ENCODE measurements at places on chromosomes 5 and 9.
A peak's percentile ranks its signal among the peaks of the same experiment; 100 is the strongest.

DNA sequence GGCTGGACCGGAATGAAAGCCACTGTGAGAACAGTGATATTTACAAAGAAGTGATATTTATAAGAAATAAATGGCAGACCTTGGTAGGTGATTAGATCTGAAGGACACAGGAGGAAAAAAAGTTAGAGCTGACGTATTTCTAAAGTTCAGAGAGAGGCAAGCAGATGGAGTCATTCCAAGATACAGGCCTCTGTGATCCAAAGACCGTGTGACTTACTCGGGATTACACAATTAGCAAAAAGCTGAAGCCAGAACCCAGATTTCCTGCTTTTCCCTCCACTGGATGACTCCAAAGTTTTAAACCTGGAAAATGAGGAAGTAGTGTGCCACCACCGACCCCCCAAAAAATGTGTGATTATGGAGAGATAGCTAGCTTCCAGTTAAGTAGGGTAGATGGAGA lies 3.1 kb upstream of the DOCK8 start:
- no peak for DNase-seq

GRCh38 chr5:123382252-123382651 lies 41.0 kb downstream of the CEP120 start:
- DNase-seq, result no peak

DNA sequence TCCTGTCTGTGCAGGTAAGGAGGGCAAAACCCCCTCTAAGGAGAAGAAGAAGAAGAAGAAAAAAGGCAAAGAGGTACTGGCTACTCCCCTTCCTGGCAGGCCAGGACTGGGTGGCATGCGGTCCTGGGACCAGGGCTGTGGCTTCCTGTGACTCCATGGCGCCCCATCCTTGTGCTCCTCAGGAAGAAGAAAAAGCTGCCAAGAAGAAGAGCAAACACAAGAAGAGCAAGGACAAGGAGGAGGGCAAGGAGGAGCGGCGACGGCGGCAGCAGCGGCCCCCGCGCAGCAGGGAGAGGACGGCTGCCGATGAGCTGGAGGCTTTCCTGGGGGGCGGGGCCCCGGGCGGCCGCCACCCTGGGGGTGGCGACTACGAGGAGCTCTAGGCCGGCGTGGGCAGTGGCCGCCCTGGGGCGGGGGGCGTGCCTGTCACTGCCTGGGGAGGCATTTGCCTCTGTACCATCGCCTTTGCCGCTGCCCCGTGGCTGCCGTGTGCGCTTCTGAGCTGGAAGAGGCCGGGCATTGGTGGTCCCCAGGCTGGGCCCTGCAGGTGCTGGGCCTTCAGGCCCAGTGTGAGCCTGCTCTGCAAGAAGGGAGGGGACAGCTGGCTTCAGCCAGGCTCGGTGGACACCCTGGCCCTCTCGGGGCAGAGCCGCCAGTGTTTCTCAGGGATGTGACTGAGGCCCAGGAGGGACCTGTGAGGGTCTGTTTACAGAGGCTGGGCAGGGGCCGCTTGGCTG lies 2.0 kb upstream of the AJM1 start:
- no peak for DNase-seq

GRCh38 chr5:131386779-131387178 lies 122.9 kb downstream of the CDC42SE2 start:
- no peak for DNase-seq

DNA sequence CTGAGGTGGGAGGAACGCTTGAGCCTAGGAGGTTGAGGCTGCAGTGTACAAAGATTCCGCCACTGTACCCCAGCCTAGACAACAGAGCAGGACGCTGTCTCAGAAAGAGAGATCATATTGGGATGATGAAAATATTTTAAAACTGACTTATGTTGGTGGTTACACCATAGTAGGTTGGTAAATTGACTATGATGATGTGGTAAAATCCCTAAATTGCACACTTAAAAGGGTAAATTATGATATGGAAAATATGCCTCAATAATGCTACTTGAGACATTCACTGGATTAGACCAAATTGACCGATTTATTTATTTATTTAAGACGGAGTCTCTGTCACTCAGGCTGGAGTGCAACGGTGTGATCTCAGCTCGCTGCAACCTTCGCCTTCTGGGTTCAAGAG lies 21.9 kb upstream of the TOR1B start:
- DNase-seq, result no peak

- no peak for DNase-seq
Observed at GRCh38 chr5:161373345-161373707, 173.2 kb downstream of the GABRB2 start.

GRCh38 chr9:70352356-70352755 lies 62.1 kb downstream of the KLF9 start:
- no peak for DNase-seq

- no peak for DNase-seq
Observed at GRCh38 chr9:70609542-70610286, 195.3 kb upstream of the KLF9 start.

DNA sequence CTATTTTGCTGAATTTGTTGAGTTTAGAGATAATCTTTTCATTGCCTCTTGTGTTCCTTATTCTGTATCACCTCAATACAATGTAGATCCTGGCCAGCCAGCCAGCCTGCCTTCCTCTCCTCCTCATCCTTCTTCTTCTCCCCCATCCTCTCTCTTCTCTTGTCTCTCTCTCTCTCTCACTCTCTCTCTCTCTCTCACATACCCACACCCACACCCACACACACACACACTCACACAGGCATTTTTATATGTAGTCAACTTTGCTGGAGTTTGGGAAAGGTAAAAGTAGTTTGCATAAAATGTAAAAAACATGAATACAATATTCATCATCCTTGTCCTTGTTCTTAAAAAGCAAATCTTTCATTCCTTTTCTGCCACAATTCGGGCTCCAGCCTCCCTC lies 60.5 kb downstream of the ZFAND5 start:
- DNase-seq, result no peak

DNA sequence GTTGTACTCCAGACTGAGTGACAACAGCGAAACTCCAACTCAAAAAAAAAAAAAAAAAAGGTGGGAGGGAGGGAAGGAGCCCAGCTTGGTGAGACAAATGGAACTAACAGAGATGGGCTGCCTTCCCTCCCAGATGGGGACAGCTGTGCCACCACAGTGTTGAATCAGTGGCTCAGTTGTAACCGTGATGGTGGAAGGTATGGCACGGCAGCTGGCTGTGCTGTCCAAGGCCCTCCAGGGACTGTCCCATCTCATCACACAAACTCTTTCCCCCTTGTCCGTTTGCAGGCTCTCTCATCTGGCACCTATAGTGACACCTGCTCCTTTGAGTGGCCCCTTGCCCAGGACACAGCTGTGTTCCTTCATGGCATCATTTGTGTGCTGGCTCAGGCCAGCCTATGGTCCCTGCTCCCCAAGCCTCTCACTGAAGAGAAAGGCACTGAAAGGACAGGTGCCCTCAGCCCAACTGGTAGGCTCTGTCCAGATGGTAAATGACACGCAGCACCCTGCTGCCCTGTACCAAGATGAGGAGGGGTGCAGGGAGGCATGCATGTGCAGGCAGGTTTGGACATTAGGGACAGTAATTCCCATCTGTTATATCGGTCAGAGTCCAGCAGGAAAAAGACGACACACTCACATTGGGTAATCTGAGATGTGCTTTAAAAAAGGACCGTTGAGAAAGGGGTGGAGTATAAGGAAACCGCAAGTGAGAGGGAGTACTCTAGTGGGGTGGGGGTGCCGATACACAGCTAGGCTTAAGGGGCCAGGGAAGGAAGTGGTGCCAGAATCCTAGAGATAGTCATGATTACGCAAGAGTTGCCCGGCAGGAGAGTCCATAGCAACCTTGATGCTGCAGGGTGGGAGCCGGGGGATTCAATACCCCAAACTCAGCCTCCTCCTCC lies 4.3 kb downstream of the SMIM33 start:
- DNase-seq, result no peak

DNA sequence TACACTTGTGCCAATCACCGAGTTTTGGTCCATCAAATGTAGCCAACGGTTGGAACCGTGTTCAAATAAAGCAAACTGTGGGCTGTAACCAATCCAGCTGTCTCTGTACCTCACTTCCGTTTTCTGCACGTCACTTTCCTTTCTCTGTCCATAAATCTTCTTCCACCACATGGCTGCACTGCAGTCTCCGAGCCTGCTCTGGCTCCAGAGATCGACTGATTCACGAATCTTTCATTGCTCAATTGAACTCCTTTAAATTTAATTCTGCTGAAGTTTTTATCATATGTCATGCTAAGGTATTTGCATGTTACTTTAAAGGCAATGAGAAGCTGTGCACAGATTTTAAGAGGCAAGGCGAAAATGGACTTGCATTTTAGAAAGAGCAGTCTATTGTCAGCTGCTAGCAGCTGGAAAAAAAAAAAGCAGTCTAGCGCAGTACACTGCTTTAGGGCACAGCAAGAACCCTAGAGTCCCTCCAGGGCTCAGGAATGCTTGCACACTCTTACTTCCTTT lies 13.2 kb downstream of the TTC39B start:
- no peak for DNase-seq

GRCh38 chr5:7927466-7928375 lies 58.8 kb downstream of the MTRR start:
- DNase-seq, result peak; percentile 73

DNA sequence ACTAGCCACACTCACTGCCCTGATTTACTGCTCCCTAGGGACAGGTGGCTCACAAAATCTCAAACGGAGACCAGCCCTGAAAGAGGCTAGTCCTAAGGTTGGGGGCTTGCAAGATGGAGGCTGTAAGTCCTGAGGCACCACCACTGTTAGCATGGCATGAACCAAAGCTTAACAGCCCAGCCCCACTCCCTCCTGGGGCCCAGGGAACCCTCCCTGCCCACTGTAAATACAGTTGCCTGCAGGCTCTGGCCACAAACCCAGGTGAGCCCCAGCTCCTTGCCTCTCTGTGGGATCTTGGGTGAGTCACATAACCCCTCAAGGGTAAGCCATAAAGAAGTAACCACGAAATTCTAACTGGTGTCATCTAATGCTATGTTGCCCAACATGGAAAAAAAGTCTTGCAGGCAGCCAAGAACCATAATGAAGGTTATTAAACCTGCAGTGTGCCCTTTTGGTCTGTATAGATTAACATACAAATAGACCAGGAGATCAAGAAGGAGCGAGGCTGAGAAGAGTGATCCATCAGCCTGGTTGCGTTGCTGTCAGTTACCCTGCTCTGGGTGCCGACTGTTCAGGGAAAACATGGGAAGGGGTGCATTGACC lies 1.7 kb upstream of the POMT1 start:
- DNase-seq, result no peak

GRCh38 chr9:129206905-129207304 lies 28.8 kb upstream of the IER5L start:
- DNase-seq, result no peak

GRCh38 chr9:131876486-131876885 lies 136.6 kb upstream of the RAPGEF1 start:
- no peak for DNase-seq

- no peak for DNase-seq
Observed at GRCh38 chr5:123209502-123210027, 120.5 kb downstream of the PRDM6 start.

DNA sequence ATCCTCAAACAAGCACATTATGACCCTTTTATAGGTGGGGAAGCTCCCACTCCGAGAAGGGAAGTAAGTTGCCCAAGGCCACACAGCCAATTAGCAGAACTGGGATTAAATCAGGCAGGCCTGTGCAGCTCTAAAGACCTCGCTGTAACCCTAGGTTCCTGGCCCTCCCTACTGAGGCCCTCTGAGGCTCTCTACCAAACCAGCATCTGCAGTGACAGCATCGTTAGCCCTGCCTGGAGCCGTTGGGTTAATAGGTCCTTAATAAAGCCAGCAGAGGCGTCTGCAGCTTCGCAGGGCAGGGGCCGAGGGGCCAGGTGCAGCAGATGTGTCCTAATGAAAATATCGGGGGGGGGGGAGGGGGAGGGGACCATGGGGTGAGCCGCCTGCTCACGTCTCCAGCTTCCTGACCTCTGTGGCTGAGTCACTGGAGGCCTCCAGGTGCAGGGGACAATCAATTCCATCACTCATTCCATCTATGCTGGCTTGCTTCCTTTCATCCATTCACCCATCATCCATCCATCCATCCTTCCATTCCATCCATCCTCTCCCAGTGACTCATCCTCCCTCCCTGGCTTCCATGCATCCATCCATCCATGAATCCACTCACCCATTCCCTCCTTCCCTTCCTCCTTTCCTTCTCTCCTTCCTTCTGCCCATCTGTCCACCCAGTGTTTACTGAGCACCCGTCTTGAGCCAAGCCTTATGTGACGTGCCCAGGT lies 203.9 kb downstream of the C9orf50 start:
- no peak for DNase-seq

DNA sequence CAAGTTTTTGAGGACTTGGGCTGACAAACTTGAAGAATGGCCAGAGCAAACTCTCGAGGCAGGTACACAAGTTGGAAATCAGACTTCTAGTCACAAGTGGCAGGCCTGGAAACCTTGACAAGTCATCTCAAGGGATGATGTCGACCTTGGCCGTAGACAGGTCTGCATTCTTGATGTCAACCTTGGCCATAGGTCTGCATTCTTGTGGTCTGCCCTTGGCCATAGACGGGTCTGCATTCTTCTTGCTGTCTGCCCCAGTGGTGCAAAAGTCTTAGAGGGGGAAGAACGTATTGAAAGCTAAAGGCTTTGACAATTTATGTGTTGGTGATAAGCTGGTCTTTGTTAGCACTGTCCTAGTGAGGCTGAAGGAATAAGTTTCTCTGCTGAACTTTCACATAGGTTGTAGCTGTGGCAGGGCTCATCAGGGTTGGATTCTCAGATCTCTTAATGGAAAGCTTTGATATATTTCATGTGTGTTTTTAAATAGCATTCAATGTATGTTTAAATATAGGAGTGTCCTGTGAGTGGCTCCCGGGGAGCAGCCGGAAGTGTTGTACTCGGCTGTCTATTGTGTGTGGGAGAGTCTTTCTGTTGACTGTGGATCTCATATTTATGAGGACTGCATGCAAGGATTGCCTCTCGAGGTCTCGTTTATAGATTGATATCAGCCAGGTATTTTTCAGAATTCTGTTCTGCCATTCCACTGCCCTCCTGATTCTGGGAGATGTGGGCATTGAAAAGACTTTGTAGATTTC lies 27.0 kb downstream of the SUB1 start:
- no peak for DNase-seq

GRCh38 chr5:14650052-14650451 lies 14.5 kb upstream of the OTULIN start:
- no peak for DNase-seq

- DNase-seq, result no peak
Observed at GRCh38 chr5:142613271-142613671, 72.6 kb downstream of the FGF1 start.

DNA sequence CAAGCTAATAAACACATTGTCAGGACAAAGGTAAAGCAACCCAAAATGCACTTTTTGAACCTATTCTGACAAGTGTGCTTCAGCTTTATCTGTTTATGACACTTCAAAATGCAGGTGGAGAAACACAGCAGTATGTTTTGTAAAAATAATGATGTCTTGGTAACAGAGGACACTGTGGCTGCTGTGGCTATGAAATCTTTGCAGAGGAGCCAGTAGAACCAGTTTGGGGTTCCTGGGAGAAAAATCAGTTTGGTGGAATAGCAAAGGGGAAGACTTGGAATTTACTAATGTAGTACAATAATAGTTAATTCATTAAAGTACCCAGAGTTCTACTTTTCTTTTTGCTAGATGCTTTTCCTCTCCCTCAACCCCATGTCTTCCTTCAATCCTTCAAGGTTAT lies 40.6 kb downstream of the SIL1 start:
- DNase-seq, result no peak

Data from Caco-2 (cell line).